Naive thymus-derived CD8-positive, alpha-beta T cell (primary cell): ENCODE measurements at places on chromosomes 12 and 14.
A peak's percentile ranks its signal among the peaks of the same experiment; 100 is the strongest.

DNA sequence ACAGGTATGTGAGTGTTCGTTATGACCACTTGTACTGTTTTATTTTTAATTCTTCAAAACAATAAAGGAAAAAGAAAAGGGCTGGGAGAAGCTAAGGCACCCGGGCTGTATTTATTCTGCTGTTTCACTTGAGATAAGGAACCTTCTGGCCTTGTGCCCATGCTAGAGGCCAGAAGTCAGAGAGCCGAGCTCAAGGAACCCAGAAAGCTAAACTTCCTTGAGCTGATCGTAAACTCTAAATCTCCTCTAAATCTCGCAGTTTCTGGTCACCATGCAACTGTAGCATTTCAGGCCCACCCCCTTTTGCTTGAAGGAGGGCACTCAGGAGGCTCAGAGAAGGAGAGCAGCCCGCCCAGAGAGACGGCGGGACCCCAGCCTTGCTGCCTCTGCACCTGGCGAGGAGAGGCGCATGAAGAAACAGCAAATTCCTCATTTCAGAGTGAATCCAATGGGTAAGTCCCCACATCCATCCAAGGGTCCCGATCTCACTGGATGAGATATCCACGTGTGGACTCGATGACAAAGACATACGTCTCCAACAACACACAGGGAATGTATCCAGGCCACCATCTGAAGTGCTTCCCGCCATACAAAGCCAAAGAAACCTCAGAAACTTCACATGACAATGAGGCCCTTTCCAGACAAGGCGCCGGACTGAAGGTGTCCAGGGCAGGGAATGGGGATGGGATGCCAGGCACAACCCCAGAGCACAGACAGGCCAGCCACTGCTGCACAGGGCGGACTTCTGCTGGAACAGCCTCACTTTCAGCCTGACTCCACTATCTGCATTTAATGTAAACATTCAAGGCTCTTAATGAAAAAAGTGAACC, 14.6 kb downstream of the CCDC88C start:
- peak; percentile 32 for DNase-seq

- DNase-seq, result no peak
Measured at GRCh38 chr12:67026487-67027246, 242.5 kb upstream of the CAND1 start.

- DNase-seq, result peak; percentile 72
Measured at GRCh38 chr12:52032804-52033445, 18.3 kb upstream of the NR4A1 start.

GRCh38 chr12:13478650-13479181, 282.2 kb downstream of the EMP1 start:
- DNase-seq, result no peak

DNA sequence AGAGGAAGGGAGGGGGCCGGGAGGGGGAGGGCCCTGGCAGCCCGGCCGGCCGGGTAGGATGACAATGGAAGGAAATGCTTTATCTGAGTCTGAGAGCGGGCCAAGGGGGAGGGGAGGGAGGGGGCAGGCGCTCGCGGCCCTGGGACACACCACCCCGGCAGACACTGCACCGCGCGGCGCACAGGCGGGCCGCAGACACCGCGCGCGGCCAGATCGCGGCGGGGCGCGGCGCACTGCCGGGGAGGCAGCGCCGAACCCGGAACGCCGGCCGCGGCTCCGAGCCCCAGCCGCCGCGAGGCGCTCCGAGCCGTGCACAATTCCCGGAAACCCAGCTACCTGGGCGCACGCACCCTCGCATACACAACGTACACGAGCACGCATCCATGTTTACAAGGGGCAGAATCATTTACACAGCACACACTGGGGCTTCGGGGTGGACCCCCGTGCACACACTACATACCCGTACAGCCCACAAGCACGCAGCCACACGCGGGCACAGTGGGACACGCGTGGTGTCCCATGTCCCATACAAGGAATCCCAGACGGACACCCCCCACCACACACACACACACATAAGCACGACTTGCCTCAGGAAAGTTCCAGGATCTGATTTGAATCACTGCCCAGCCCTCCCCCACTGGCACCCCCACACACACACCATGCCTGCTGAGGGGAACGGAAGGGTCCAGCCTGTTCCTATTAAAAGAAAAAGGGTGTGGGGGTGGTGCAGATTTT, at the start of gene HDAC7:
Gene HDAC7, minus strand, starts transcription at position 8 of the 735 bp plus-strand sequence. CDS start 118 bp downstream, outside the sequence.
- DNase-seq, result peak; percentile 67

- DNase-seq, result no peak
Measured at GRCh38 chr12:11953523-11953922, 117.2 kb upstream of the BCL2L14 start.

- no peak for DNase-seq
Measured at GRCh38 chr12:52149651-52150241, 42.1 kb downstream of the KRT80 start.

- no peak for DNase-seq
Measured at GRCh38 chr12:102992297-102992696, 34.8 kb downstream of the ASCL1 start.

DNA sequence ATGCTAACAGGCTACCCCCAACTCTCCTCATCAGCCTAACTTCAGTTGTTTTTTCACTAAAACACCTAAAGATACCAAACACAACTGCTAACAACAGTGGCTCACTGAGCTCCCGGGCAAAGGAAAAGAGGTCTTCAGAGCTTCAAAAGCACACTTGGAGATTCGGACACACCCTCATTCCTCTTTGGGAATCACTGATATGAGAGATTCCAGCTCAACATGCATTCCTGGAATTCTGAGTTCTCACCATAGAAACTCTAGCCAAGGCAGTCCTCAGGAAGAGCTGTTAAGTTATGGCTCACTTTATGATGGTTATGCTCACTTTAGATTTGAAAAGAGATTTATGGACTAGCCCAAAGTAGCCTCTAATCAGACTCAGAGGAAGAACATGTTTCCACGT, 40.1 kb downstream of the STXBP6 start:
- no peak for DNase-seq

GRCh38 chr12:132617822-132618682, 524 bp upstream of the P2RX2 start:
- DNase-seq, result no peak

DNA sequence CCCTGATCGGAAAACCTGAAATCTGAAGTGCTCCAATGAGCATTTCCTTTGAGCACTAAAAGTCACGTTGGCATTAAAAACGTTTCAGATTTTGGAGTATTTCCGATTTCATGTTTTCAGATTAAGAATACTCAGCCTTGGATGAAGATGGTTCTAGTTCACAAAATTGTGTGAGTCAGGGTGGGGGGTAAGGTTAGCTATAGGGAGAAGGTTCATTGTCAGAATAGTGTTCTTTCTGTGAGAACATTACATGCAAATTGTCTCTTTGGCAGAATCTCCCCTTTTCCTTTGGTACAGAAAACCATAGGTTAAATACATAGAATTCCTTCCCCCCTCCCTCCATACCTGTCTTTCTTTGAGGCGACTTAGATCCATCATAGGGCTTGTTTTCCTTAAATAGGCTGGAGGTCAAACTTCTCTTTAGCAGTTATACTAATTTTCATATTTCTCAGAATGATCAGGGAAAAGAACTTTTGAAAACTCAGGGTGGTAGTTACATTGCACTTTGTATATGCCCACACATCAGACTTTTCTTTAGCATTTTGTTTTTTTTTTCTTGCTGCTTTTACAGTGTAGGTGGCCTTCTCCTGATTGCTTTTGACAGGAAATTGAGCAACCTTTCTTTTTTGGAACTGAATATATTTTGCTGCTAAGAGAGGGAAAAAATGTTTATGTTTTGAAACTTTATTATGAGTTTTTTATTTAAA, 503.5 kb downstream of the PCNX1 start:
- DNase-seq, result no peak

DNA sequence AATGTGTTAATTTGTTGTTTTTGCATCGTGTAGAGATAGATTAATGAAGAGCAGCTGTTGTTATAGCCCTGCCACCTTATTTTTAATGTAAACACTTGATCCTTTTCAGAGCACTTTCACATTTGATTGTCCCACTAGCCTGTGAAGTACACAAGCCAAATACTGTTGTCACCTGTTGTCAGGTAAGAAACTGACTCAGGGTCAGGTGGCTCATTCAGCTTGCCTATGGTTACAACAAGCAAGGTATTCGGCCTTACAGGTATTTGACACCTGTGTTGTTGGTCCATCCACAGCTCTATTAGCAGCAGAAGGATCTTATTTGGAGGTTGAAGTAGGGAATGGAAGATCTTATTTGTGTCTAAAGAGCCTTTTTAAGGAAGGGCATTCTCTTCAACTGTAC, 108.9 kb downstream of the GPR135 start:
- no peak for DNase-seq

- no peak for DNase-seq
Measured at GRCh38 chr14:77579065-77579464, 37.4 kb downstream of the SPTLC2 start.

DNA sequence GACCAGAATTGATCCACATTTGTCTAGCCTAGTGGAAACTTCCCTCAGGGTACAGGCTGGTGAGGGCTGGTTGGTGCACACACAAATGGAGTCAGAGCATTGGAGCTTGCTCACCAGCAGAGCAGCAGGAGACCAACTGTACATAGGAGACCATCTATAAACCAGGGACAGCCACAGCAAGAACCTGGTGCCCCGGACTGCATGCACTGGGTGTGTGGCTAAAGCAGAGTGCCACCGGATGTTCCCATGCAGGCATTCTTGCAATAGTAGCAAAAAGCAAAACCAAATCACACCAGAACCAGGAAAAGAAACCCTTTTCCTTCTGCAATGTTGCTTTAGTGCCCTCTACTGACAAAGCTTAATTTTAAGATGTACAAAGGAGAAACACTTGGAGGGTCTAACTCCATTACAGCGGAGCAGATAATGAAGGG, 136.4 kb downstream of the MDGA2 start:
- DNase-seq, result no peak

GRCh38 chr12:111035578-111036301, 115.4 kb upstream of the MYL2 start:
- no peak for DNase-seq

GRCh38 chr12:9669019-9669326, 540 bp upstream of the CLEC2D start:
- DNase-seq, result no peak

DNA sequence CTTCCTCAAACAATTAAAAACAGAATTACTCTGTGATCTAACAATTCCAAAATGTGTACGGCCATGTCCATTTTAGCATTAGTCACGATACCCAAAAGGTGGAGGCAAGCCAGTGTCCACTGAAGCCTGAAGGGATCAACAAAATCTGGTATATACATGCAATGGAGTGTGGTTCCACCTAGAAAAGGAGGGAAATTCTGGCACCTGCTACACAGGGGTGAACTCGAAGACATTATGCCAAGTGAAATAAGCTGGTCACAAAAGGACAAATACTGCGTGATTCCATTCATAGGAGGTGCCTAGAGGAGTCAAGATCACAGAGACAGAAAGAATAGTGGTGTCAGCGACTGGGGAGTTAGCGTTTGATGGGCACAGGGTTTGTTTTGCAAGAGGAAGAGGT, 331.4 kb downstream of the MED13L start:
- no peak for DNase-seq

GRCh38 chr12:123056709-123057108, 76.2 kb downstream of the ARL6IP4 start:
- DNase-seq, result no peak

DNA sequence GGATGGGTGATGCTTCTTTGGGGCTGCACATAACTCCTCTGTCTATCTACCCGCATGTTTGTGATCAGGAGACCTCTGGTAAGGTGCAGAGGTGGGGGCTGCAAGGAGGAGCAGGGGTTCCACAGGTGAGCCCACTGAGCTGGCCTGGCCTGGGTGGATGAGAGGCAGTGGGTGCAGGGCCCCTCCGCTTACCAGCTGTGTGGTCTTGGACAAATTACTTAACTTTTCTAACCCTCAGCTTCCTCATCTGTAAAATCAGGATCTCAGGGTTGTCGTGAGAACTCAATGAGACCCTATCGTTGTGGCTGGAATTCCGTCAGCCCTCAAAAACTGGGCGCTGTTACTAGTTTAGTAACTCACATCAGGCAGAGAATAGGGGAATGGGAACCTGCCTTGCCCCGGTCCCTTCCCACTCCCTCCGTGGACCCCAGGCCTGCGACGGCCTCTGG, 7.5 kb downstream of the PTPN6 start:
- DNase-seq, result no peak

GRCh38 chr14:44720707-44721106, 213.6 kb upstream of the FSCB start:
- no peak for DNase-seq
